ENCODE measurements at places on chromosomes 7 and 10.

- no peak for DNase-seq
These were observed 258.2 kb downstream of the USP6NL start for GRCh38 chr10:11353006-11353896.

- no peak for DNase-seq
These were observed 26.8 kb downstream of the NT5C3A start for GRCh38 chr7:33035776-33036175.

DNA sequence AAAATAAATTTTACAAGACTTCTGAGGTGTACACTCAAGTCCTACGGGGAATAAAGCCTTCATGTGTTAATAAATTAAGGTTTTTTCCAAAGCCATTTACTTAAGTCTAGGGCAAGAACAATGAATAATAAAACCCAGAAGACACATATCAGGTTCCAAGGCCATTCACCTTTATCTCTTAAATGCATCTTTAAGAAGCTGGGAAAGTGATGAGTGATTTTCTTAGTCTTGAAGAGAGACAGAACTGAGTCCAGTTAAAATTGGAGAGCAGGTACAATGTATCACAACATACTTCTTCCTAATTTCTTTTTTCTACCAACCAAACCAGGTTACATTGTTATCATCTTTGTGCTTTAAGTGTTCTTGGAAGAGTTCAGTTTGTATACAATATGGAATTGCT, 189.5 kb downstream of the RAPGEF5 start:
- DNase-seq: no peak

- DNase-seq: no peak
These were observed 100.6 kb downstream of the ICA1 start for GRCh38 chr7:8161364-8161828.

GRCh38 chr10:89837165-89838043, 136.0 kb downstream of the KIF20B start:
- no peak for DNase-seq

DNA sequence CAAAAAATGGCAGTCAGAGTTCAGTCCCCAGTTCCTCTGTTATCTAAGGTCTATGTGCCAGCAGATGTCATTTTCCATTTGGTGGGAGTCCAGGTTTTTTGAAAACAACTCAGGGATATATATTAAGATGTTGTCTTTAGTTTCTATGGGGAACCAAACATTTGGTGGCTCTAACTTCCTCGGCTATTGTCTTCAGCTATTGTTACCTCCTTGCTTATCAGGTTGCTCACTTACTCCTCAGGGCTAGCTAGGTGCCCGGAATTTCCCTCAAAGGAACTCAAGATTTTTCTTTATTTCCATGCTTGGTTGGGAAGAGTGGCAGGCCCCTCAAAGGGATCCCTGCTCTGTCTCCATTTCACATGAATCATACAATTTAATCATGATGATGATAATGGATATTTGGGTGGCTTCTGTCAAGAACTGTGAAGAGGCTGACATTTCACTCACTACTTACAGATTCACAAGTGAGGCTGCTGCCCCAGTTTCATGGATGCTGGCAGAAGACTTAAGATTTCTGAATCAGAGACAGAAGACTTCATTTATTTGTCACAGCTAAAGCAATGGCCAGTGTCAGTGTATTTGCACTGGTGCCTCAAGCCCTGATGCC, 182.8 kb downstream of the PKD1L1 start:
- no peak for DNase-seq

DNA sequence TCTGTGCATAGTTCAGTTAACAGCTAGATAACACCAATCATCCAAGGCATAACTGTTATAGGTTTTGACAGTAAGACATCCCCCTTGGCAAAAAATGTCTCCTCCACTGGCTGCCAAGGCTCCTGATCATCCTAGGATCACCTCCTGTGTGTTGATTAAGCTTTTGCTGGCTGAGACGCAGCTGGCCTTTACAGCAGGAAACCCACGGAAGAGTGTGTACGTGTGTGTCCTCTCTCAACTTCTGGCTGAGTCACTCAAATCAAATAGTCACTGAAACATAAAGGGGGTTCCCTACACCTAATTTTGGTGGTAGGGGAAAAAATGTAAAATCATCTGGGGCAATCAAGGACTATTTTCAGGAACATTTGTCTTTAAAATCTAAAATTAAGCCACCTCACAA, 208.8 kb downstream of the CTNNA3 start:
- no peak for DNase-seq

GRCh38 chr7:39517240-39517639, 49.0 kb upstream of the YAE1 start:
- DNase-seq: no peak

DNA sequence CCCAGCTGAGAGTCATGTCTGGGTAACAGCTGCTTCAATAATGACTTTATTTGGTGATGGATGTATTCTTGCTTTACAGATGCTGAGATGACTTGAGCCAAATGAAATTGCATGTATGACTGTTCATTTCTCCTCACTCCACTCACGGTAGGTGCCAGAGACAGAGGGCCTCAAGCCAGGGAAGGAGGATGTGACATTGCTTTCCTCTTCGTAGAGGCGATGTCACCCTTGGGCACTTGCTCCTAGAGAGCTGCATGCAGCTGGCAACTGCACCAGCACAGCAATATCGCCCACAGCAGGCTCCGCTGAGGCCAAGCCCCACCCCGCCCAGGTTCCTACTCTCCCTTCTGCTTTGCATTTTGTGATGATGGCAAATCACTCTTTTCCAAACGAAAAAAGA, 116.6 kb upstream of the AOAH start:
- DNase-seq: no peak

- DNase-seq: no peak
These were observed 184 bp downstream of the CFTR start for GRCh38 chr7:117480055-117480362.

- DNase-seq: no peak
These were observed 56.0 kb downstream of the TACR2 start for GRCh38 chr10:69360485-69361302.

DNA sequence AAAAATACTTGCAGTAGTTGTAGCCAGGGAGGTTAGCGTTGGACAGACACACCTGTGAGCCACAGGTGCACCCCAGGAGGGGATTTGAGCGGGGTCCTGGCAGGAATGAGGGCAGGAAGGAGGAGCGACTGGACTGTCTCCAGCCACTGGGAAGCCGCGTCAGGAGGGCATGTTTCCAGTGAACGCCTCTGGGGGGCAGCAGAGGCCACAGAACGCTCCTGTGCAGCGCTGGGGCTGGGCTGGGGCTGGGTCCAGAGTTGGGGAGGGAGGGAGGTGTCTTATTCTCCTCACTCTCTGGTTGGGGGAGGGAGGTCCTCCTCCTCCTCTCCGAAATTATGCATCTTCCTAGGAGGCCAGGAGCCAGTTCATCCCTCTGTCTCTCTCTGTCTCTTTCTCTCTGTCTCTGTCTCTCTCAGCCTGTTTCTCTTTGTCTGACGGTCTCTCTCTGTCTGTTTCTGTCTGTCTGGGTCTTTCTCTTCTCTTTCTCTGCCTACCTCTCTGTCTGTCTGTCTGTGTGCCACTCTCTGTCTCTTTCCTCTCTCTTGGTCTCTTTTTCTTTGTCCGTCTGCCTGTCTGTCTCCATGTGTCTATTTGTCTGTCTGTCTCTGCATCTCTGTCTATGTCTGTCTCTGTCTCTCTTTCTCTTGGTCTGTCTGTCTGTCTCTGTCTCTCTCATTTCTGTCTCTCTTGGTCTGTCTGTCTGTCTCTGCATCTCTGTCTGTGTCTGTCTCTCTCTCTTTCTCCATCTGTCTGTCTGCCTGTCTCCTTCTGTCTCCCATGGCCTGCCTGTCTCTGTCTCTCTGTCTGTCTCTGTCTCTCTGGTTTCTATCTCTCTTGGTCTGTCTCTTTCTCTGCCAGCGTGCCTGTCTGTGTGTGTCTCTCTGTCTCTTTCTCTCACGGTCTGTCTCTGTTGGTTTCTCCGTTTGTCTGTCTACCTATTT, 9.9 kb upstream of the PSMG3 start:
- DNase-seq: peak; percentile 34

- no peak for DNase-seq
These were observed 55.3 kb downstream of the TBATA start for GRCh38 chr10:70729763-70730357.

DNA sequence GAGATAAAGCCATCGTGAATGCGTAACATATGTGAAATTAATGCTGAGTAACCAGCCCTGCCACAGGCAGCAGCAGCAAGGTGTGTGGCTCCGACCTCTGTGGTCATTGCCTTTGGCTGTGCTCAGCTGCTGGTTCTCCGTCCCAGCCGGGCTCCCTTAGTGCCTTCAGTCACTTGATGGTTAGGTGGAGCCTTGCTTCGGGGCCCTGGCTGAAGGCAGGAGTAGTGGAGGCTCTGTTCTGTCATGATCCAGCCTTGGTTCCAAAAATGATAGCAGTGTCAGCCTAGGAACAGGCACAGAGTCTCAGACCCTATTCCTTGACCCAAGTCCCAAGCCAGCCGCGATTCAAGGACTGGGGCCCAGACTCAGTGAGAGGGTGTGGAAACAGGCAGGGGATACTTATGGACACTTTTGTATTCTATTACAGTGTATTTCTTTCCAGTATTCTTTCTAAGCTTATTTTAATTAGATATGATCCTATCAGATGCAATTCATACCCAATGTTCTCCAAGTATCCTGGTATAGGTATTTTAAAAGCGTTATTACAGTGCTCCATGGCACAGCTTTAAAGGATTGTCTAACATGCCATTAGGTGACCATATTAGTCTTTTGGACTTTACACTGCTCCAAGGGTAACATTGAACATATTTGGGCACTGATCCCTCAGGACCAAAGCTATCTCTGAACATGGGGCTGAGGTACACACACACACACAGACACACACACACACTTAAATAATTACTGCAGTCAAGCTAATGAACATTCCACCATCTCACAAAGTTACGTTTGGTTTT, 9.0 kb downstream of the SCART1 start:
- DNase-seq: no peak

- no peak for DNase-seq
These were observed 55.5 kb downstream of the VWA2 start for GRCh38 chr10:114294549-114294948.

DNA sequence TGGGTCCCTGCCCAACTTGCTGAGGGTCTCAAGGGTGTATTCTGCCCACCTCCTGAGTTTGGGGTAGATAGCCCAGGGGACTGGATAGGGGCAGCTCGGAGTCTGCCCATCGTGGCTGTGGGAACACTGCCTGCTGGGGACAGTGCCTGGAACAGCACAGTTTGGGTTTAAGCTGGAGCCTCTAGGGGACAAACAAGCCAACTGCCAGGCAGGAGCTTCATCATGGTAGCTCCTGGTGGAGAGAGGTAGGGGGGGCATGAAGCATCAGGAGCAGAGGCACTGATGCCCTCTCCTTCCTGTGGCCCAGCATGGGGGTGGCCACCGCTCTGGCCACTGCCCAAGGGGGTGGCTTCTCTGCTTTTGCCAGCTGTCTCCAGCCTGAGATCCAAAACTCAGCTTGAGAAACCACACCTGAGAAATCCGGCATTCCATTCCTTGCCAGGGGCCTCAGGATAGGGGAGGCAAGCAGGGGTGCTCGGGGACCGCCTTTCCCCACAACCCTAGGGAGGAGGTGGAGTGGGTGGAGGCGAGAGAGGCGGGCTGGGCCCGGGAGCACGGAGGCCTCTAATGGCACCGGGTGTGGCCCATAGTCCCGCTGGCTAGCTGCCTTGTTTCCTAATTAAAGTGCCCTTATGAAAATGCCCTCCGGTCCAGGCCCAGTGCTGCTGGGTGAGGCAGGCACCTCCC, 47.6 kb downstream of the UNC5B start:
- DNase-seq: no peak

DNA sequence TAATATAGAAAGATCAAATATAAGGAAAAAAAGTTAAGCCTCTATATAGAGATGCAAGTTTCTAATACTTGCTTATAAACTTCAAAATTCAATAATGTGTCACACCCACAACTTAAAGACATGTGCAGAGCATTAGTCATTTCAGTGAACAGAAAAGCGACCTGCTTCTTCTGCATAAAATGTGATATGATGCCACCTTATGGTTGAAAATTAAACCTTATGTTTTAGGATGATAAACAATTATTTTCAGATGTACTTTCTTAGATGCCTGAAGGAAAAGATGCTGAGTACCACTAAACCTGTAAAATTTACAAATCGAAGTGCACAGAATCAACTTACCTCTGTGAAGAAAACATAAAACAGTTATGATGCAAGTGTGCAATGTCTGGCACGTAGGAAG, 96.0 kb downstream of the MTERF1 start:
- DNase-seq: no peak

GRCh38 chr7:22333680-22334141, 23.2 kb downstream of the RAPGEF5 start:
- no peak for DNase-seq

DNA sequence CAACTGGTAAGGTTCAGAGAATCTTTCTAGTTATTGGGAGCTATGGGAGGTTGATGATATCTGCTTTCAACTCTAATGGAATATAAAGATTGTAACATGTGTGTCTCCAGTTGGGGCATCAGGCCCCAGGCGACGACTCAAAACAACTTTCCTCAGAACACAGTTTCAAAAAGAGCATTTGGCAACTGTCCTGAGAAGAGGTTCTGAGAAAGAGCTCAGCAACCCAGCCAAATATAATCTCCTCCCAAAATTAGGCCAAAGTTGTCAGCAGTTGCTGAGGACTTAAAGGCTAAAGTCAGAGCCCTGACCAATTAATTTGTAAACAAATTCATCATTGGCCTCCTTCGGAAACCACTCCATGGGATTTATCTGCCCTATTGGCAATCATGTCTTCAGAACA, 251.1 kb upstream of the NFE2L3 start:
- DNase-seq: no peak

- DNase-seq: no peak
These were observed 6.2 kb downstream of the EIF3B start for GRCh38 chr7:2360796-2361195.

DNA sequence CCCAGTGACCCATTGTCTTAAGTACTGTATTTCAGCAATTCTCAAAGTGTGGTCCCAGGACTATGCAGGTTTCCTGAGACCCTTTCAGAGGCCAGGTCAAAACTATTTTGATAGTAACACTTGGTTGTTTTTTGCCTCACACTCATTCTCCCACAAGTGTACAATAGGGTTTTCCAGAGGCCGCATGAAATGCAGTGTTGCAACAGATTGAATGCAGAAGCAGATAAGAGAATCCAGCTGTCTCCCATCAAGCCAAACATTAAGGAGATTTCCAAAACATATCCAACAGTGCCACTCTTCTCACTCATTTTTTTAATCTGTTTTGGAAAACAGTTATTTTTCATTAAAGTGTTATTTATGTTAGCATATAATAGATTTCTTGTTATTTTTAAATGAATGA, 20.0 kb downstream of the VKORC1L1 start:
- no peak for DNase-seq

DNA sequence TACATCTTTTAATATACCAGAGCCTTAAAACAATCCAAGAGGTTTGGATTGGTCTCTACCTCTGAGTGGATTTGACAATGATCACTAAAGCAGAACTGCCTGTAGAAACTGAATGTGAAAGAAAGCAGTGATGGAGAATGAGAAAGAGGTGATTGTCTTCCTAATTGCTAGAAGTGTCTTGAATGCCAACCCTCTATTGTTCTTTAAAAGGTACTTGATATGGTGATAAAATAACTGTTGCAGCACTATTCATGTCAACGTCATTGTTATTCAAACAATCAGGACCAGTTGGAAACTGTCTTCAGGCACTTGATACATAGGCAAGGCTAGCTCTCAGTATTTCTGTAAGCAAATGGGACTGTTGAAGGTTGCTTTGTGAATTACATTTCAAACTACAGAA, 47.9 kb upstream of the ITPRID1 start:
- no peak for DNase-seq

- DNase-seq: no peak
These were observed 167.2 kb downstream of the CDC14C start for GRCh38 chr7:49091519-49091918.

GRCh38 chr7:25495342-25496250, 267.3 kb upstream of the NPVF start:
- no peak for DNase-seq

Measured in stimulated activated CD8-positive, alpha-beta memory T cell treated with anti-CD3 and anti-CD28 coated beads, Interleukin-4, amount 100 ng/mL, for 4 hours (primary cell).